Renal cortex interstitium (tissue), 15 donors: ENCODE measurements at places on chromosomes 3 and 15. TPM values are rescaled to one million over a fixed set of nuclear protein-coding genes. Genes with fewer than 3 reads are reported as not detected.

- DNase-seq, result no peak
These were observed 7.1 kb downstream of the ATP2B2 start for GRCh38 chr3:10498271-10498670.

DNA sequence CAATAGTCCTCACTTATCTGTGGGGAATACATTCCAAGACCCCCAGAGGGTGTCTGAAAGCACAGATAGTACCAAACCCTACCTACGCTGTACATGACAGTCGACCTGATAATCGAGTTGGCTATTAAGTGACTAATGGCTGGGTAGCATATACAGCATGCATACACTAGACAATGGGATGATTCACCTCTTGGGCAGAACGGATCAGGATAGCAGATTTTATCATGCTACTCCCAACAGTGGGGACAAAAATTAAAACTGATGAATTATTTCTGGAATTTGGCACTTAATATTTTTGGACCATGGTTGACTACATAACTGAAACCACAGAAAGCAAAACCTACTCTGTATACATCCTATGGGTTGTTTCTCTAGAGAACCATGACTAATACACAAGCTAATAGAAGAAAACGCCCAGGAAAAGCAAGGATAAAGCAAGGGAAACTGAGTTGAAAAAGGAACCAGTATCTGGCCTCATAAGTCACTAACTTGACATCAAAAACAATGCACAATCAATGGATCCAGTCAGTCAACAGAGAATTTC, 15.5 kb downstream of the ATG3 start:
- DNase-seq, result no peak

- no peak for DNase-seq
These were observed 59.7 kb downstream of the RAP2B start for GRCh38 chr3:153221748-153222162.

- no peak for DNase-seq
These were observed 16.0 kb downstream of the TOMM70 start for GRCh38 chr3:100384733-100385525.

DNA sequence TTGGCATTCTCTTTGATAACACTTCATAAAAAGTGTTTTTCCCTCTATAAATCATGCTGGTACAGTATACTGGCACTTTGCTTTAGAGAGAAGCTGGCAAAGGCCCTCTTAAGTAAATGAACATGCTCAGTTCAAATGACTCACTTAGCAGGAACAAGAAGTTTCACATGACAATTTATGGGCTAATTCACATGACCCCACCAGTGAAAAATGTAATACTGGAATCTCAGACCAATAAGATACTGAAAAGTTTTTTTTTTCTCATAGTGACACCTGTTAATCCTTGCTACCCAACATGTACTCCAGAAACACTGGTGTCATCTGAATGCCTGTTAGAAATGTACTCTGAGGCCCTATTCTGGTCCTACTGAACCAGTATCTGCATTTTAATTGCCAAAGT, 13.9 kb downstream of the BTBD1 start:
- no peak for DNase-seq

DNA sequence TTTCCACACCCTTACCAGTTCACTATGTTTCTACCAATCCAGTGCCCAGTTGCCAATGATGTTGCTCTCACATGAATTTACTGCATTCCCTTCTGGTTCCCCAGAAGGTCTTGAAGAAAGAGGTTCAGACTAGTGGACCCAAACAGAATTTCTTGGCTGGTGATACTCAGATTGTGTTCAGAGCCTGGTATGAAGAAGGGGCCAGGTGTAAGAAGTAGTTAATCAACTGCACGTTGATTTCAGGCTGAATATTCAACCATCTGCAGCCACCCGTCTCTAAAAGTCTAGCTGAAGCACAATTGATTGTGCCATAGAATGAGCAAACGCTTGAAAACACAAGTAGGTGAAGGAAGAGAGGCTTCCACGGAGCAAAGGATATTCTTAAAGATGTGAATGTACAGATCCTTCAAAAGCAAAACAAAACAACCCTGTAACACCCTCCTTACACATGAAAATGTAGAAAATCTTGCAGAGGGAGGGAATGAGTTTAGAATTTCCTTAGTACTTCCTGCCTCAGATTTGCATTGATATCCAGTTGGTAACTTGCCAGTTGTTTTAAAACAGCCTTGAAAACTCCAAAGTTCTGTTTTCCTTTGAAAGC, 4.7 kb downstream of the RBMS3 start:
- no peak for DNase-seq

- DNase-seq, result no peak
These were observed 15.5 kb downstream of the TATDN2 start for GRCh38 chr3:10263646-10264363.

GRCh38 chr15:62392376-62392775, 227.3 kb upstream of the C2CD4B start:
- no peak for DNase-seq

- DNase-seq, result no peak
These were observed 26.8 kb upstream of the PCOLCE2 start for GRCh38 chr3:142915636-142916035.

GRCh38 chr3:30315447-30315846, 291.0 kb upstream of the TGFBR2 start:
- DNase-seq, result no peak

GRCh38 chr15:31349233-31350141, 22.9 kb downstream of the KLF13 start:
- DNase-seq, result no peak

GRCh38 chr15:22954798-22955543, 25.2 kb downstream of the CYFIP1 start:
- DNase-seq, result no peak

GRCh38 chr3:116833202-116833601, 123.6 kb downstream of the TUSC7 start:
- no peak for DNase-seq

GRCh38 chr3:10941972-10942371, 50.6 kb upstream of the SLC6A1 start:
- no peak for DNase-seq

DNA sequence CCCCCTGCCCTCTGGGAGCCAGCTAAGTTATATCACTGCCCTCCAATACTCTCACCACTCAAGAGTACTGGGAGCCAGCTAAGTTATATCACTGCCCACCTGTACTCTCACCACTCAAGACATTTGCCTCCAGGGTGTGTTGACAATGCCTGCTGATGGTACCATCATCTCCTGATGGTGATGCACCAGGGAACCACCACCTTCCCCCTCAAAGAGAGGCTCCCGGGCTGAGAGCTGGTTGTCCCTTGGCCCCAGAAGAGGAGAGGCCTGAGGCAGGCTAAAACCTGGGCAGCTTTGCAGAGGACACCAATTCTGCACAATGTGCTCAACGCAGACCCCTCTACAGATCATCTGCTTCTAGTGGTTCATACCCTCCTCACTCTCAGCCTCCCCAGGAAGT, 7.5 kb upstream of the HAPLN3 start:
- no peak for DNase-seq

DNA sequence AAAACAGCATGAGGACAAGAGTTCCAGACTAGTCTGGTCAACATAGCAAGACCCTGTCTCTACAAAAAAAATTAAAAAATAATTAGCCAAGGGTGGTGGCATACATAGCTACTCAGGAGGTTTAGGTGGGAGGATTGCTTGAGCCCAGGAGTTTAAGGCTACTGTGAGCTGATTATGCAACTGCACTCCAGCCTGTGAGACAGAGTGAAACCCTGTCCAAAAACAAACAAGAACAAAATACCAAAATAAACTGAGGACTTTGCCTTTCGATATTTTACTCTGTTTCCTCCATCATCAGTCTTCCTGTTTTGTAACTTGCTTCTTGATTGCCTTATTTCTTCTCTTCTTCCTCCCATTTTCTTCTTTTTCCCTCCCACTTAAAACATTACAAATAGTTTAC, 504.4 kb downstream of the ROBO1 start:
- DNase-seq, result no peak

DNA sequence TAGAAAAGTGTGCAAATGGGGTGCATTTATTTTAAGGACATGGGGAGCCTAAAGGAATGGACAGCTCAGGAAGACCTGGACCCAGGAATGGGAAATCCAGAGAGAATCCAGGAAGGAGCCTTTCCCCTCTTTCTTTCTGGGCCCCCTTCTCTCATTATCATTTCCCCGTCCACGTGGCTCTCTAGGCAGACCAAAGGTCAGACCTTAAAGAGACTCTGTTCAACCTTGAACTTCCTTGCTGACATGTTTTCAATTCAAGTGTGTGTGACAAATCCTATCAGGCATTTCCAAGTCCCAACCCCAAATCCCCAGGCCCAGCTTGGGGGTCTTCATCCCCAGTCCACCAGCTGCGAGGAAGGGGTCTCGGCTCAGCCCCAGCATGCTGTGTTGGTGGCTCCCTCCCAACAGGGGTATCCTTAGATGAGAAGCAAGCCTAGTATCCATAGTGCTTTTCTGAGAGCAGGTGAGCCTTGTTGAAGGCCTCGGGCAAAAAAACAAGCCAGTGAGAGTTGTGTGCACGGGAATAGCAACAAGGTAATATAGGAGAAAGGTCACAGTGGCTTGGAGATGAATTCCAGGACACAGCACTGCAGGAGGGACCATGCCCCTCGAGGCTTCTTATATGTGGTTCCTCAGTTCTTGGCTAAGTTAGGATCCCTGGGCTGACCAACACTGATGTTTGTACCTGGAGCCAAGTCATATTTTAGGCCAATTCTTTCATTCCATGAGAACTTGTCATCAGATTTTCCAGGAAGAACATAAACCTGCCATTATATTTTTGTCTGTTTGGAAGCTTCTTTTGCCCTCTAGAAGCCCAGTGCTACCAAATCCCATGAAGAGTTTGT, 130.0 kb downstream of the ASB7 start:
- no peak for DNase-seq

- no peak for DNase-seq
These were observed 71.5 kb upstream of the FILIP1L start for GRCh38 chr3:100185847-100186246.

GRCh38 chr3:73633453-73633852, 8.7 kb upstream of the PDZRN3 start:
- no peak for DNase-seq

- no peak for DNase-seq
These were observed 52.8 kb downstream of the FAM43A start for GRCh38 chr3:194738254-194739093.

- no peak for DNase-seq
These were observed 1261.6 kb upstream of the GBE1 start for GRCh38 chr3:83023086-83023485.

DNA sequence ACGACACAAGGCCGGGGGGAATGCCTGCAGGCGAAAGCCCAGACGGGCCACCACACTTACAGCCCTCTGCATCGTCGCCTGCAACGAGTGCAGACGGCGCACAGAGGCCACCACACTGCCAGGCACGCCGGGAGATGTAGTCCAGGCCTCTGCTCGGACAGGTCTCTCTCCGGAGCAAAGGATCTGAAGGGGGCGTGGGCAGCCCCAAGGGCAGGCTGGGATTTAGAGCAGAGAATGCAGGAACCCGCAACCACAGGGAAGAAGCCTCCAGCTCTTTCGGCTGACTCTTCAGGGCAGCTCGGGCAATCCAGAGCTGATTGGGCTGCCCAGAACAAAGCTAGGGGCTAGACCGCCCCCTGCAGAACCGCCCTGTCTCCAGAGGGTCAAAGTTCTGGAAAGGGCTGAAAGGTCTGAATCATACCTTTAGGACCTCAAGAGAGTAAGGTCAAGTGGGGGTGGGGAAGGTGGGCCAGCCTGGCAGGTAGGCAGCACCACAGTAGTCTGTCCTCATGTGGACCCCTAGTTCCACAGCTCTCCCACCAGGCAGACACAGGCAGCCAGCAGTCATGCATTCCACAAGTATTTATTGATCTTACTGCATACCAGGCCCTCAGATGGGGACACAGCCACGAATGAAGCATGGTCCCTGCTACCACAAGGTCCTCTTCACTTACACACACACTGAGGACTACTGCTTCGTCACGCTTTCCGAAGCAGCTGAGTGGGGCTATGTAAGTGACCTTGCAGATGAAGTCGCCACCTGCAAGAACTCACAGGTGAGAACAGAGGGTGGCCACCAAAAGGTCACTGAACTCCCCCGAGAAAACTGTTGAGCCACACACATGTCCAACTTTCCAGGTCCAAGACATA, at the start of gene AMT:
TSS of gene AMT (minus strand) at position 95 of the 870 bp plus-strand sequence. CDS start at position 72, 23 bp downstream.
- peak; percentile 61 for DNase-seq

- no peak for DNase-seq
These were observed 65.1 kb upstream of the GUCA1C start for GRCh38 chr3:109018828-109019227.

- no peak for DNase-seq
These were observed 11.4 kb downstream of the CD86 start for GRCh38 chr3:122066331-122067213.

GRCh38 chr3:194434503-194434902, 35.4 kb upstream of the GP5 start:
- no peak for DNase-seq

- no peak for DNase-seq
These were observed 20.1 kb downstream of the LRRC2 start for GRCh38 chr3:46545818-46546630.

GRCh38 chr3:174547801-174548435, 311.2 kb upstream of the NAALADL2 start:
- peak; percentile 2 for DNase-seq

DNA sequence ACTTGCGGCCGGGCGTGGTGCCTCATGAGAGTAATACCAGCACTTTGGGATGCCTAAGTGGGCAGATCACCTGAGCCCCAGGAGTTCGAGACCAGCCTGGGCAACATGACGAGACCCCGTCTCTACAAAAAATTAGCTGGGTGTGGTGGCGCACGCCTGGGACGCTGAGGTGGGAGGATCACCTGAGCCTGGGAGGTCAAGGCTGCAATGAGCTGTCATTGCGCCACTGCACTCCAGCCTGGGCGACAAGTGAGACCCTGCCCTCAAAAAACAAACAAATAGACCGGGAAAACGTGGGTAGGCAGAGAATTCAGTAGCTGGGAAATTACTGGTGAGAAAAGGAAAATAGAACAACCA, 667 bp downstream of the UMPS start:
- no peak for DNase-seq

DNA sequence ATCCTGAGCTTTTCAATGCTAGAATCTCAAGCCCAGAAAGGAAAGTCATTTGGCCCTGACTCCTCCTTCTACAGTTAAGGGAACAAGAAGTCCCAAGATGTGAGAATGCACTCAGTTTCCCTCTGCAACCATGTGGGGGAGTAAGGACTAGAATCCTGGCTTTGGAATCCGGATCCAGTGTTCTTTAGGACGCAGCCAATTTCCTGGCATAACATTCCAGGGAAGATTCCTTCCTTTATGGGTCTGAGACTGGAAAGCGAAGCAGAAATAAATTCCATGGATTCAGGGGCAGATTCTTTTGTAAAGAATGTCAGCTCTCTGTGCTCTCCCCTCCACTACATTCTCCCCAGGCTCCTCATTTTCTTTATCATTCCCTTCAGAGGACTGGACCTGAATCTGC, 151.8 kb upstream of the SOX14 start:
- DNase-seq, result no peak

Gene ZNF774
- polyA plus RNA-seq, result 5.1 TPM

Gene CYP1A2
- polyA plus RNA-seq, result 0.38 TPM

Gene QRICH1
- polyA plus RNA-seq, result 93.0 TPM

Gene WWTR1
- polyA plus RNA-seq, result 117 TPM

Gene FES
- 11.3 TPM for polyA plus RNA-seq

Gene SPTSSB
- polyA plus RNA-seq, result 2.4 TPM

Gene GASK1A
- polyA plus RNA-seq, result 5.6 TPM

Gene NOX5
- 1.3 TPM for polyA plus RNA-seq

Gene WDR72
- polyA plus RNA-seq, result 59.2 TPM

Gene DOCK3
- polyA plus RNA-seq, result 1.4 TPM

Gene DVL3
- polyA plus RNA-seq, result 65.4 TPM

Gene PLA1A
- 7.2 TPM for polyA plus RNA-seq

Gene DTWD1
- 41.3 TPM for polyA plus RNA-seq
